ENCODE measurements at places on chromosomes 7 and 10.

- DNase-seq, result no peak
Observed at GRCh38 chr10:88895250-88895649, 15.2 kb downstream of the STAMBPL1 start.

GRCh38 chr7:108063520-108063933 lies 60.6 kb upstream of the LAMB1 start:
- DNase-seq, result no peak

GRCh38 chr10:88944813-88945212 lies 7.8 kb downstream of the ACTA2 start:
- peak; percentile 17 for DNase-seq

DNA sequence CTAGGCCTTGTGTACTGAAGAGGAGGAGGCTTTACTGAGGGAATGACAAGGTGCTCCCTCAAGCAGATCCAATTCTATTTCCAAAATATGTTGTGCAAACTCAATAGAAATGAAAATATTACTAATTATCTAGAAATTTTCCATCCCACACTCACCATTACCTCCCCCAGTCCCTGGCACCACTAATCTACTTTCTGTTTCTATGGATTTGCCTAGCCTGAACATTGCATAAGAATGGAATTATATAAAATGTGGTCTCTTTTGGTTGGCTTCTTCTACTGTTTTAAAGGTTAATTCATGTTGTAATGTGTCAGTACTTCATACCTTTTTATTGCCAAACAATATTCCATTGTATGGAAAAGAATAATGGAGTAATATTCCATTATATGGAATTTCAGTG lies 18.7 kb upstream of the NUB1 start:
- no peak for DNase-seq

DNA sequence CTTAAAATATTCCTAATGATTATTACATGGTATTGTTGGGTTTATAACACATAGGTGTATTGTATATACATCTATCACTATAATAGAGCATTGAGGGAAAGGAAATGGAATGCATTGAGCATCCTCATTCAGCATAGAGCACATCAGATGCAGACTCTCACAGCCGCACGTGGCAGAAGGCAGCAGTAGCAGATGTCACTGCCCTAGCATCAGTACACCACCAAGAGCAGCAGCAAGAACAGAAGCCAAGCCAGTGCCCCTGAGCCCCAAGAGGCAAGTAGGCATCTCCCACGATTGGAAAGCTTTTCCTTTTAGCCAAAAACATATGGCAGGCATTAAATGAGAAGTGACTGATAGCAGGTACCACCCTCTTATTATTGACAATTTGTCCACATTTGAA lies 510.0 kb downstream of the TNS3 start:
- no peak for DNase-seq

- DNase-seq, result no peak
Observed at GRCh38 chr10:31578181-31578852, 259.3 kb downstream of the ZEB1 start.

GRCh38 chr7:37971491-37971890 lies 51.1 kb downstream of the EPDR1 start:
- DNase-seq, result no peak

DNA sequence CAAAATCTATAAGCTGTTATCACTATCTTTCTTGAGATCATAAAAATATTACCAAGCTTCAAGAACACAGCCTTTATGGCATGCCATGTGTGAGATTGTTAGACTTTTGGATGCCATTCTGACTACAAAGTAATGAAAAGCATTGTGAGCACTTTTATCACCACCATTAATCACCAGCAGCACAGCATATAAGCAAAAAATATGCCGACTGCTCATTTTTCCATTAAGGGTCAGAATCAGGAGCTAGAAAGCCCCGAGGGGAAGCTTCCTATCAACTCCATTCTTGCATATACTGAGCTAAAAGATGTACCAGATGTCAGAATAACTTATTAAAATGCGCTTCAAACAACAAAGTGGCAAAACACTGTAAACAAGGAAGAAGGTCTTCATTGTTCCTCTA lies 114.3 kb downstream of the LMBR1 start:
- no peak for DNase-seq

GRCh38 chr7:54596747-54597146 lies 54.6 kb downstream of the VSTM2A start:
- DNase-seq, result no peak

DNA sequence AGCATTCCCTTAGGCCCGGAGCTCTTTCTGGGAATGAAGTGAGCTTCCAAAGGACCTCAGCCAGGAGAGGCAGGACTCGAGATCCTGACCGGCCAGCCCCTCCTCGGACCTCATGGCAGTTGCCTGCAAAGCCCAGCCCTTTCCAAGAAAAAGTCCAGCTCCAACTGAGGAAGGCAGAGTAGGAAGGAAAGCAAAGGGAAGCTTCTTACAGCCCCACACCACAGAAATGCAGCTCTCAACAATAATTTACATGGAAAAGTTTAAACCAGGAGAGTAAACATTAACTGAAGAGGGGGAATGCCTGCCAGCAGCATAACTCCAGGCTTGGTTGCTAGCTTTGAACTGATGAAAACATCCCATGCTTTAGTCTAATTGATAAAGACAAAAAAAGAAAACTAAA lies 153.9 kb upstream of the PFKP start:
- DNase-seq, result no peak

DNA sequence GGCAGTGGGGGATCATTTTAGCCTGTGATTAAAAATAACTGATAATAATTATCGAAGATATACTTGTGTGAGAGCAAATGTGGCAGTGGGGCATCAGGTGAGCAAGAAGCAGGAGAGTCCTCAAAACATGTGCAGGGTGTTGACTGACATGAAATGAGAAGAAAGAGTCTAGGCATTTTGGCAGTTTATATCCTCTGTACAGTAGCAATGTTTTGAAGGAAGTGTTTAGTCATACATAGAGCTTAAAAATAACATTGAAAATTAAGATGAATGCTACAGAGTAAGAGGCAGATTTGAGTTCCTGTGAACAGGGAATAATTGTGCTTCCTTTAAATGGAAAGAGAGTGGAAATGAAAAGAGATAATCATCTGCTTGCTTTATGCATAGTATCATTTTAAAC lies 47.4 kb downstream of the VPS50 start:
- DNase-seq, result no peak

- DNase-seq, result no peak
Observed at GRCh38 chr7:152177681-152178404, 152.4 kb downstream of the GALNT11 start.

DNA sequence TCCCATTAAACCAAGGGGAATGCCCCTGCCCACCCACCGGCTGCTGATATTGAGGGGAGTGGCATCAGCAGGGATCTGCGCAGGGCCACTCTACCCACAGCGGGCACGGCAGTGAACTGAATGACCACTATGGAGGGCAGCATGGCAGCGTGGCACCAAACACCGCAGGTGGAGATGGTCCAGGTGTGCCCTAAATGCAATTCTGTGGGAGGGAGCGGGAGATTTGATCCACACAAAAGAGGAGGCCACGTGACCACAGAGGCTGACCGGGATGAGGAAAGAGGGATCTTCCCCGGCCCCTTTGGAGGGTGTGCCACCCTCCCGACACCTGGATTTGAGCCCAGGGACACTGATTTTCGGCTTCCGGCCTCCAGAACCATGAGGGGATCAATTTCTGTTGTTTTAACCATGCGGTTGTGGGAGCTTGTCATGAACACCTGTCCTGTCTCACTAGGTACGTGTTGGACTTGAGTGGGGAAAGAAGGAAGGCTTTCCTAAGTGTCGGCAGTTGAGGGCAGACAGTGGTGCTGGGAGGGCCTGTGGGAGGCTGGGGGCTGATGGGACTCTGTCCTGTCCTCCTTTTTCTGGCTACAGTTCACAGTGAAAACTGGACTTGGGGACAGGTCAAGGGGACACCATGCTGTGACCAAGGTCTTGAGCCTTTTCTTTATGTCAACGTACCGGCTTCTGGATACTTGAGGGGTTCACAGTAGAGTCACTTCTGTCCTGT lies 66.1 kb downstream of the CFAP46 start:
- no peak for DNase-seq

DNA sequence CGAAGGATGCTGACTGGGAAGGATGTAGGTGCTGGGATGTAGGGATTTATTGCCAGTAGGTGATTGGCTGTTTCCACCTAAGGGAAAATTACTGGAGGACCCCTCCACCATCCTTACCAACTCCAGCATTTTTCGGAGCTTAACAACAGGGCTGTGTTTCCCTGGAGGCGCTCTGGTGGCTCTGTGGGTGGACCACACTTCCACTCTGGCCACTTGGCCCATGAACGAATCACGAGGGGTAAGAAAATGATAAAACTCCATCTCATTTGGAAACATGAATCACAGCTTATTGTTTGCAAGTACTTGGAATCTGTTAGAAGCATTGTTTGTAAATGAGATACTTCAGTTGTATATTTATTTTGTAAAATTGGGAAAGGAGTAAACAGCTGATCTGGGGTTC lies 3.0 kb downstream of the DOCK1 start:
- no peak for DNase-seq

GRCh38 chr7:52959336-52959735 lies 76.1 kb upstream of the POM121L12 start:
- no peak for DNase-seq

Measured in GM19239 (cell line).